ENCODE measurements at places on chromosomes 12 and 14.

DNA sequence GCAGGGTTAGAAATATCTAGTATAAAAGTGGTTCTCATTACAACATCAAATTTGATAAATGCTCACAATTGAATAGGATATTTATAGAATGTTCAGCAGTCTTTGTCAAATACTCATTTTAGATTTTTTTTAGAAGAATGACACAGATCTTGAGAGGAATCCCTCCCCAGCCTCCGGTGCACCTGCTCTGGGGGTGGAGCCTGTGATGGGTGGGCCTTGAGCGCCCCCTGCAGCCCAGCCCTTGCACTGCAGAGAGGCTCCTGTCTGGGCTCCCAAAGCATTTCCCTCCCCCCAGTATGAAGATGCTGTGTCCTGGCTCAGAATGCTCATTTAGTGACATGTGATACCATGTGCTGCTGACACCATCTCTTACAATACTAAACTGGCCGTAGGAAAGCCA is 792.3 kb downstream of the TMEM121 start:
- peak; percentile 38 for DNase-seq

DNA sequence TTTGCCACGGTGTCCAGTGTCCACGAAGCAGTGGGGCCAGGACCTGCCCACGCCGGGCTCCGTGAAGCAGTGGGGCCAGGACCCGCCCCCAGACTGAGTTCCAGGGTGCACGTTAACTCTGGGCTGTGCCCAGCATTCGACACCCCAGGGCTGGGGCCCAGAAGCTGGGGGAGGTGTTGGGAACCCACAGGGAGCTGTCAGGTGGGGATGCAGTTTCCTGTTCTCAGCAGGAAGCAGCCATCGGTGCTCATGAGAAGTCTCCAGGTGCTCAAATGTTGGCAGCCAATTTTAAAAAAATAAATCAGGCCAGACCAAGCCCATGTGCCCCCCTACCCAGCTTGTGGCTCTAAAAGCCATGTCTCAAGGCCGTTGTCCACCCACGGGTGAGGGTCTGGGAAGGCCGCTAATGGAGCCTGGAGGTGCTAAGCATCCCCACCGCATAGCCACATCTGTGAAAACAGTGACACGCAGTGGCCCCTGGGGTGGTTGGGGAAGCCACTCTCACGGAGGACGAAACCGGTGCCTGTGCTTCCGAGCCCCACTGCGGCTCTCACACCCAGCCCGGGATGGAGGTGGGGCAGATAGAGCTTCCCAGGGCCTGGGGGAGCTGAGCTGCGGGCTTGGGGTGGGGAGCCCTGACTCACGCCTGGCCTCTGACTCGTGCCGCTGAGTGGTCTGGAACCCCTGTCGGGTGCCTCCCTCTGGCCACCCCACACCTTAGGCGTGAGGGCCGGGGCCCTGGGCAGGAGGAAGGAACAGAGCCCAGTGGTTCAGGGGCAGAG is 53.5 kb downstream of the FBRSL1 start:
- no peak for DNase-seq

DNA sequence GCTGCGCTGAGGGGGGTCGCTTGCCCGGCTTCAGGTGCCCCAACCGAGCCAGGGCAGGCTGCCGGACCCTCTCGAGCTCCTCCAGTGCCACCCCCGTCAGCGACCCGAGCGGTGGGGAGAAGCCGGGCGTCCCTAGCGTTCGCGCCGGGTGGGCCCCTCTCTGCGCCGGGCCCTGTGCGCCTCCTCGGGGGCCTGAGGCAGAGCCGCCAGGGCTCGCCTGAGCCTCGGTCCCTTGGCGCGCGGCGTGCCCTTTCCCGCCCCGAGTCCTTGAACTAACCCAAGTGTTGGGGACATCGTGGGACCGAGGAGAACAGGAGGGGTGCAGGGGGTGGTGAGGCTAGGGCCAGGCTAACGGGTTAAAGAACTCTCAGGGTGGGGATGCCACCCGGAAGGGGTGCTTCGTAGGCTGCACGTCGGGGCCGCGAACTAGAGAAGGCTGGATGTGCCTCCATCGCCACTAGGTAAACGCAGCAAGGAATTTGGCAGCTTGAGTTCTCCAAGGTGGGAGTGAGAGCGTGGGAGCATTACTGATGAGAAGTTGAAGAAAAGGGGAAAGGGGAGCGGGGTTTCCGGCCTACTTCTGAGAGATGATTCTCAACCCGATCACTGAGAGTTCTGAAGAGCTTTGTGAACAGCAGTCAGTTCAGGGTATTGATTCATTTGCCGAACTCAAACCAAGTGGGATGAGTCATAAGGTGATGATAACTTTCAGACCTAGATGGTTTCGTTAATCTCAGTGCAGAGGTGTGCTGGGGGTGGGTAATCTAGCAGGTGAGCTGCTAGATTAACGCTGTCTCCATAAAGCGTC is 618 bp downstream of the RNF34 start:
- DNase-seq, result peak; percentile 54

GRCh38 chr12:104522985-104523722 is 66.4 kb downstream of the CHST11 start:
- DNase-seq, result no peak

- DNase-seq, result no peak
Measured at GRCh38 chr14:103728721-103729120, 13.1 kb downstream of the ZFYVE21 start.

All from stimulated activated CD4-positive, alpha-beta T cell treated with anti-CD3 and anti-CD28 coated beads, Interleukin-12 subunit alpha, Interleukin-12 subunit beta, amount 100 ng/mL, for 48 hours (primary cell).